ENCODE measurements at places on chromosomes 13 and 19.

DNA sequence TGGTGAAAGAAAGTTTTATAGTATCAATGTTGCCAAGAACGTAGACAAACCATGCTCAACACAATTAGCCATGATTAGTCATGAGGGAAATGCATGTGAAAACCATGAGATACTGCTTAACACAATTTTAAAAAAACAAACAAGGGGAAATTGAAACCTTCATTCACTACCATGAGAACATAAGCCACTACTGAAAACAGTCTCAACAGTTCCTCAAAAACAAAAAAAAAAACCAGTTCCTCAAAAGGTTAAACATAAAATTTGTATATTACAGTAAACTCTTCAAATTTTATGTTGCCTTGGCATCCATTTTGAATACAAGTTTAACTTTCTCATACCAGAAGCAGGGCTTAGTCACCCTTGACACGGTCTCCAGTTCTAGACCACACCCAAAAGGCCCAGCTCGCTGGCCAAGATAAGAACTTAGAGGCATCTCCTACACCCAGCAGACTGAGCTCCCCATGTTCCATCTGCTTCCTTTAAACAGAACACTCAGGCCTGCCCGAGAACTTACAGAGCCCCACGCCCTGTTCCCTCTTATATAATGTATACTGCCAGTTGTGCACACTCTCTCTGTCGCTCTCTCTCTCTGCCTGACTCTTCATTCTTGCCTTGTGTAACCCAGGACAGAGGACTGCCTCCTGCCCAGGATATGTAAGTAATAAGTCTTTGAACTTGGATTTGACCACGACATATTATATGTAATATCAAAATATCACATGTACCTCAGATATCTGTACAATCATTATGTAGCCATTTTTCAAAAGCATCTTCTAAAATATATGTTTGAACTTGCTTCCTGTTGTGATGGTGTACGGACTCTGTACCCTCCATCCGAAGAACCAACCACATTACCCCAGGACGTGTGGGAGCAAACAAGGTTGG lies 67.4 kb downstream of the STK24 start:
- DNase-seq = no peak

GRCh38 chr13:31242916-31243315 lies 43.1 kb downstream of the B3GLCT start:
- no peak for DNase-seq

GRCh38 chr13:112708560-112709240 lies 18.9 kb downstream of the ATP11A start:
- DNase-seq = no peak

- DNase-seq = no peak
Measured at GRCh38 chr19:38425222-38425809, 703 bp downstream of the RASGRP4 start.

GRCh38 chr13:67554286-67554685 lies 324.1 kb upstream of the PCDH9 start:
- no peak for DNase-seq

- peak; percentile 45 for DNase-seq
Measured at GRCh38 chr13:46109451-46109850, 4.6 kb upstream of the CPB2 start.

DNA sequence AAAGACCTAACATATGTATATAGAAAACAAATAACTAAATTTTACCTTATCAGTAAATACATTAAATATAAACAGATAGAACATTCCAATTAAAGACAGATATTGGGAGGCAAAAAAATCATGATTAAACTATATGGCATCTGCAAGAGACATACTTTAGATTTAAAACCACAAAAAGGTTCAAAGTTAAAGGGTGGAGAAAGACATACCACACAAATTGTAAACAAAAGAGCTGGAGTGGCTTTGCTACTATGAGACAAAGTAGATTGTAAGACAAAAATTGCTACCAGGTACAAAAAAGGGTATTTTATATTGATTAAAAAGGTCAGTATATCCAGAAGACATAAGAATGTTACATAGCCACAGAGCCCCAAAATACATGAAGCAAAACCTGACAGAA lies 200.2 kb downstream of the KCNRG start:
- DNase-seq = no peak

GRCh38 chr13:95269756-95270155 lies 31.5 kb downstream of the ABCC4 start:
- DNase-seq = no peak

GRCh38 chr13:98333486-98333885 lies 156.4 kb upstream of the RNF113B start:
- DNase-seq = peak; percentile 88

Measured in COLO829 (cell line).